ENCODE measurements at places on chromosomes 5 and 9.

DNA sequence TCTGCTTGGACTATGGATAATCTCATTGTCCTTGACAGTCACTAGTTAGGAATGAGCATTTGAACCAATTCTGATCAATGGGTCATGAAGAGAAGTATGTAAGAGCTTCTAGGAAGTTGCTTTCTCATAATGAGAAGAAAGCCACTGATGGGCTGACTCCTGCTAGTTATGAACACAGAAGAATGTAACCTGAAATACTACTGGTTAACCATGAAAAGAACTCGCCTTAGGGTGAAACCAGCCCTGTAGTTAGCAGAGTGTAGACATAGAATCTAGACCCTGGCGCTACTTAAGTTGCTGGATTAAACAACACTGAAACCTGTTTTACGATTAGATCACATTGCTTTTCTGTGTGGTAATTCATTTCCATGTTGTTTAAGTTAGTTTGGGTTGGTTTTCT is 26.6 kb downstream of the SLF1 start:
- no peak for DNase-seq

DNA sequence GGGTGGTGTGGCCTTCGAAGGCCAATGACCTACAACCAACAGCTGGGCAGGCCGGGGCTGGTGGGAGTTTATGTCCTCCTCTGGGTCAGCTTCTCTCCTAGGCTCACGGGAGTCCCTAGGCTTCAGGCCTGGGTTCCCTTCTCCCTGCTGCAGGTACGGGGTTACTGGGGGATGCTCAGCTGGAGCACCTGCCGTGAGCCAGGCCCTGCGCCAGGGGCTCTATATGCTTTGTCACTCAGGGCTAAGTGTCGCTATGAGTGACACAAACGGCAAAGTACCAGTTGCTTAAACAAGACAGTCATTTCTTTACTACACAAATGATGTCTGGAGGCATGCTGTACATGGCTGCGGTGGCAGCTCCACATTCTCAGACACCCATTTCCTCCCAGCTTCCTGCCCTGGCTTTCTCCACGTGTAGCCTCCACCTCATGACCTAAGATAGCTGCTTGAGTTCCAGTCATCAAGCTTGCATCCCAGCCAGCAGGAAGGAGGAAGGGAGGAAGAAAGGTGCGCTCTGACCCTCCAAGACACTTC is 22.5 kb upstream of the NINJ1 start:
- no peak for DNase-seq

DNA sequence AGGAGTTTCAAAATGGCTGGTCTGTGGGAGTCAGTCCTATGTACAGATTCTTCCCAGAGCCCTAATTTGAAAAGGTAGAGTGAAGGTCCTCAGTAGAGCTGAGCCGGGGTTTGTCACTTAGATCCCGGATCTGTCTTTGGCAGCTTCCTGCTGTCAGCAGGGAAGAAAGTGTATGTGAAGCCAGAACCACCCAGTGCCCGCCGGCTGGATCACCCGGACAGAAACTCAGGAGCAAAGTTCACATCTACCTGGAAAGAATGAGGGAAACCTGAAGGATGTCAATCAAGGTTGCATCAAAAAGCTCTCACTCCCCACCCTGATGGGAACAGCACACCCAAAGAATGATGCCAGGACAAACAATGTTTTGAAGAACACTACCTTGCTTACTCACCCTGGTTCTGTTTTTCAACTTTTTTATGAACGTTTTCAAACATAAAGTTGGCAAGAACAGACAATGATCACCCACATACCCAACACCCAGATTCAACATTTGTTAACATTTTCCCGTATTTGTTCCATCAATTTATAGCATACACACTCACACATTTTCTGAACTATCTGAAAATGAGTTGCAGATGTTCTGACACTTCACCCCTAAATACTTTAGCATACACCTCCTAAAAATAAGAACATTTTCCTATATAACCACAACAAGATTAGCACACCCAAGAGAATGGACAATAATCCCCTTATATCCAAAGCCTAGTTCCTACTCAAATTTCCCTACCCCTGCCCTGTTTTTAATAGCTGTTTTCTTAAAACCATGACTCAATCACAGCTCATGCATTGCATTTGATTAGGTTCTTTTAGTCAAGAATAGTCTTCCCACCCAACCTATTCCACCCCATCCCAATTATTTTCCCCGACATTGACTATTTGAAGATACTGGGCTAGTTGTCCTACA is 133.9 kb downstream of the LHFPL2 start:
- DNase-seq = no peak

- peak; percentile 73 for DNase-seq
These were observed 970 bp upstream of the FUT7 start for GRCh38 chr9:137032858-137033257.

- no peak for DNase-seq
These were observed 30.7 kb downstream of the MSX2 start for GRCh38 chr5:174755106-174755505.

- no peak for DNase-seq
These were observed at the start of gene PDLIM4 for GRCh38 chr5:132257131-132258101. Gene PDLIM4, plus strand, starts transcription at chr5:132257696. Its CDS starts 39 bp downstream, at chr5:132257735.

DNA sequence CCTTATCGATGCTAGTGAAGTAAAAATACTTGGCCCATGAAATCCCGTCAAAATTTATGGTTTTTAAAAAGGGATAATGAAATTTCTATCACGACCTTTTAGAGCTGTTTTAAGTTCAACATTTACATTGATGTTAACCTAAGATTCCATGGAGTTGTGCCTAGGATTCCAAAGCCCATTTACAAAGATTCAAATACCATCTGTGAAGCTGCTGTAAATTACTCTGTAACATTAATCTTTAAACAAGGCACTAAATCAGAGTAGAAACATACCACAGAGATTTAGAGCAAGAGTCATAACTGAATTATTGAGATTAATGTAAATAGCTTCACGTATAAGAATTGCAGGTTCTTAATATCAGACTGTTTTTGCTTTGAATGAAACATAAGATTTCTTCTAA is 17.7 kb downstream of the POU5F2 start:
- DNase-seq = no peak

GRCh38 chr5:10524376-10525123 is 39.3 kb upstream of the ANKRD33B start:
- DNase-seq = no peak

GRCh38 chr5:17360879-17361278 is 137.2 kb upstream of the TAF11L2 start:
- no peak for DNase-seq

Measured in heart left ventricle (tissue), 16 donors.